ENCODE measurements at places on chromosomes 5 and 9. TPM values are rescaled to one million over a fixed set of nuclear protein-coding genes. Genes with fewer than 3 reads are reported as not detected.

DNA sequence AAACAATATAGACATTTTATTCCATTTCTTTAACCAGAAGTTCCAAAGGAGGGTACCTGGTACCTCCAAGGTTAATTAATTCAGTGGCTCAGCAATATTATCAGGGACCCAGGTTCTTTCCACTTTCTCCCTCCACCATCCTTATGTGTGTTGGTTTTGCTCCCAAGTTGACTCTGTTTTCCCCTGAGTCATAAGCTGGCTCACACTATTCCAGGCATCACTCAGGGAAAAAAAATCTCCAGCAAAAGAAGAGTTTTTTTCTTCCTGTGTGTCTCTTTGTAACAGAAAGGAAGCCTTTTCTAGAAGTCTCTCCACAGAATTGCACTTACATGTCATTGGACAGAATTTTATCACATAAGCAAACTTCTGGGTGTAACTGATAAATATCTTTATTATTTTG is 31.2 kb upstream of the GALNT10 start:
- no peaks in the 10 kb centered on the region for H3K36me3 ChIP-seq
- H3K27me3 ChIP-seq = no peaks in the 10 kb centered on the region

DNA sequence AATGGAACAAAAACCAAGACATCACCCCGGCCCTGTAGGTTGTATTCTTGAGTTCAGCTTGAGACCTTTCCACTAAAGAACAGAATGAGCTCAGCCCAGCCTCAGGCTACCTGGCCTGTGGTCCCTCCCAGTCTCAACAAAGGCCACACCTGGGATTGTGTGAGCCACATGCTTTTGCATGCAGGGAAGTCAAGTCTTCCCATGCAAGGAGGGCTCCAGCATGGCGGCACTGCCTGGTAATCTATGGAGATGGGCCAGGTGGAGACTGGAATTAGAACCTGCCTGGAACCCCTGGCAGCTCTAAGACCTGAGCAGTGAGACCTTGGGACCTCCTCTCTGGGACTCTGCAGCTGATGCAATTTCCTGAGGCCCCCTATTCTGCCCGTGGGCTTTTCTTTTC is 49.4 kb upstream of the OTULINL start:
- H3K4me3 ChIP-seq = no peak overlapping the region
- H3K27ac ChIP-seq = no peak overlapping the region
- H3K4me1 ChIP-seq = peaks cover 7% of the 10 kb centered on the region

DNA sequence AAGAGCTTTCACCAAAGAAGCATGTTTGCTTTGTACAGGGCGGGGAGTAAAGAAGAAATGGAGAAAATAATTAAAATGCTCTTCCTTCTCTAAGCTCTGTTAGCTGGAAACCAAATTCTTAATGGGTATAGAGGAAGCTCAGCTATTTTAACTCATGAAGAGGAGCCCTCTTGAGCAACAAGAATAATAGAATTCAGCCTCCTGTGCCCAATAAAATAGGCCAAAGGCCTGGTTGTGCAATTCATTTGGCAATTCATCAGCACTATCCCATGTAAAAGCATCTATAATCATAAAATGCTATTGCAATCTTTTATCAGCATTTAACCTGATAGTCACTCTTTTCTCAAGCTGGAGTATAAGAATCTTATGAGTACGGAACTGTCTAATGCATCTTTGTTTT is 133.6 kb upstream of the CDH6 start:
- H3K27ac ChIP-seq = no peak overlapping the region
- H3K4me3 ChIP-seq = no peak overlapping the region
- H3K4me1 ChIP-seq = no peaks in the 10 kb centered on the region
- no peak for DNase-seq
- no peaks in the 10 kb centered on the region for H3K36me3 ChIP-seq

Gene GFM2
- 49.0 TPM for total RNA-seq

DNA sequence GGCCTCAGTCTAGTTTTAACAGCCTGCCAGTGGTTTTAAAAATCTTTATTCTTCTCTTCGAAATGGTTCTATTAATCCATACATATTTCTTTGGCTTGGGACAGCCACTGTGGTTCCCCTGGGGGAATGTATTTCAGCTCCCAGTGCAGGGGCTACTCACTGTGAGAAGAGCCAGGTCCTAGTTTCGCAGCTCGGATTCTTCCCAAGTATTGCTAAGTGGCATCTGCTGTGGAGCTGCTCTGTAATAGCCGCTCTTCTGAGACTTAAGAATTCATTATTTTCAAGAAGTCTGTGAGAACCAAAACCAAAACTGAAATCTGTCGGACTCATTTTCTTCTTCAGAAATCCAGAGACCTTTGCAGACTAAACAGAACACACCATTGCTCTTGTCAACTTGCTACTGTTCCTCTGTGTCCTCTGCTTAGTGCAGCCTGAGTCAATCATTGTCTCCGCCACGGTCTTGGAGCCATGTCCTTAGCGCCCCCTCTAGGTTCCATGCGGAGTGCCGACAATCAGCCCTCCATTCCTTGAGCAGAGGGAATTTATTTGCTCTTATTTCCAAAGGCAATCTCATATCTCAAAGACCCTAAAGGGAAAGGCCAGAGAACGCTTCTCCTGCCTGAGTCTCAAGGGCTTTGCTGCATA is 478.2 kb downstream of the SPATA31D1 start:
- DNase-seq = peak; percentile 53
- H3K27ac ChIP-seq = no peak overlapping the region
- no peaks in the 10 kb centered on the region for H3K27me3 ChIP-seq
- no peaks in the 10 kb centered on the region for H3K36me3 ChIP-seq
- H3K4me1 ChIP-seq = no peaks in the 10 kb centered on the region
- H3K4me3 ChIP-seq = no peak overlapping the region

Gene PDE4D
- total RNA-seq = 24.7 TPM

- H3K4me1 ChIP-seq = no peaks in the 10 kb centered on the region
- no peaks in the 10 kb centered on the region for H3K36me3 ChIP-seq
- H3K27me3 ChIP-seq = no peaks in the 10 kb centered on the region
These were observed 54.9 kb upstream of the N4BP3 start for GRCh38 chr5:178058321-178059012.

Gene C5orf34
- 1.7 TPM for total RNA-seq

GRCh38 chr5:32522429-32523143 is 62.8 kb upstream of the SUB1 start:
- H3K36me3 ChIP-seq = no peaks in the 10 kb centered on the region
- no peaks in the 10 kb centered on the region for H3K4me1 ChIP-seq
- DNase-seq = no peak
- no peak overlapping the region for H3K27ac ChIP-seq
- H3K4me3 ChIP-seq = no peak overlapping the region
- no peaks in the 10 kb centered on the region for H3K27me3 ChIP-seq

DNA sequence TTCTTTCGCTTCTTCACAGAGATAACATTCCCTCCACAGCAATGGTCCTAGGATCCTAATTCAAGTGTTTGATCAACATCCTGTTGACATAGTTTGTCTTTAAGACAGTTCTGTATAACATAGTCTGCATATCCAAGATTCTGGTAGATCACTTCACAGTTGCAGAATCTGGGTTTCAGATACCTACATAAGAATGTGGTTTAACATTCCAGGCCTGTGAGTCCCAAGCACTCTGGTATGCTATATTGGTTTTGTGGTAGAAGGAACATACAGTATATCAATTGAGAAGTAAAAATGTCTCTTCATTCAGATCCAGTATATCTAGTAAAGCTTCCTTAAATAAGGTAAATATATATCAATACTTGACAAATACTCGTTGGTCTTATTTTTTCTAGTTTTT is 914.2 kb upstream of the CDH6 start:
- H3K4me1 ChIP-seq = no peaks in the 10 kb centered on the region
- no peak for DNase-seq
- no peaks in the 10 kb centered on the region for H3K27me3 ChIP-seq
- H3K27ac ChIP-seq = no peak overlapping the region

Gene SPAG8
- 4.7 TPM for total RNA-seq

DNA sequence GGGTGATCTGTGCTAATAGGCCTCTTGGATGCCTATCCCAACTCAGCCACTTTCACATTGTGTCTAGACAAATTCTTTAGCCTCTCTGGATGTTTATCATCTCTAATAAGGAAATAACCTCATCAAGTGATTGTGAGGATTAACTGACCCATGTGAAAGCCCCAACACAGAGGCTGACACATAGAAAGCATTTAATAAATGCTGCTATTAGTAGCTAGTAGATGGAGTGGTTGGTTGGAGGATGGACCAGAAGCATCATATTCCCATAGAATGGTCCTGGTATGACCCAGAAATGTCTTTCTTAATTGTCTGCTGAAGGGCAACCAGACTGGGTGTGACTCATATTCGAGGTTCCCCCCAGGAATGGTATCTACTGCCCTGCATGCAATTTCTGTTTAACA is 124.4 kb downstream of the PIK3R1 start:
- peaks cover 7% of the 10 kb centered on the region for H3K4me1 ChIP-seq
- H3K27ac ChIP-seq = no peak overlapping the region

- peaks cover 56% of the 10 kb centered on the region for H3K4me1 ChIP-seq
- no peak overlapping the region for H3K27ac ChIP-seq
- DNase-seq = no peak
- H3K27me3 ChIP-seq = no peaks in the 10 kb centered on the region
- H3K4me3 ChIP-seq = no peak overlapping the region
These were observed 26.6 kb downstream of the MYO10 start for GRCh38 chr5:16909464-16909863.

DNA sequence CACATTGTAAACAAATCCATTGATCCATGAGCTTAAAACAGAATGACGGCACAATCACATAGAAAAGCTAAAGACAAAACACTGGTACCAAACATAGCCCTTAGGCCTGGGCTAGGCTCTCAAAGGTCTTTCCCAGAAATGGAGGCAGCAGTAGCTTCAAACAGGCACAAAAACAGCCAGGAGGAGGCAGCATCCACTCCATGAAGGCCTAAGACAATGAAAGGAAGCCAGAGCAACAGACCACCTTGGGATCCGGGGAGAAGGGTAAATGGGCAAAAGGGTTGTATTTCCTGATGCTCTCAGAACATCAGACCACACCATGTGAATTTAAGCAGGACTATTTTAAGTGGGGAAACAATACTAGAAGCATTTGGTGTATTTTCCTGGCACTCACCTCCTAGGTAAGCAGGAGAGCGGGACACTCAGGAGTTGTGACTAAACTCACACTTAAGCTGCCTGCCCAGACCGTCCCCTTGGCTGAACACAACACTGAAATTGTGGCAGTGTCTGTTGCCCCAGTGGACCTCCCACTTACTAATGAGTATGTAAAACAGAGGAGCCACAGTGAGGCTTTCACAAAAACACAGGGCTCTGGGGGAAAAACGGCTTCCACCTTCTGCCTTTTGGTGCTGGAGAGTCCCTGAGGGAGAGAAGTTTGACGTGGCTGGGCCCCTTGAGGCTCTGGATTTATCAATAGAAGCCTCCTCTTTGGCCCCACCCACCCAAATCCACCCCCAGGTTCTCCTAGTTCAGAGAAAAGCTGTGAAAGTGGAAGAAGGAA is 11.9 kb downstream of the GNPDA1 start:
- peak; percentile 10 for DNase-seq
- H3K27ac ChIP-seq = peak overlapping the region; percentile 57
- no peaks in the 10 kb centered on the region for H3K27me3 ChIP-seq
- H3K4me1 ChIP-seq = peaks cover 11% of the 10 kb centered on the region
- H3K36me3 ChIP-seq = peaks cover 20% of the 10 kb centered on the region

GRCh38 chr5:94847019-94847418 is 228.6 kb downstream of the SLF1 start:
- H3K27ac ChIP-seq = no peak overlapping the region
- no peak overlapping the region for H3K4me3 ChIP-seq
- DNase-seq = no peak

DNA sequence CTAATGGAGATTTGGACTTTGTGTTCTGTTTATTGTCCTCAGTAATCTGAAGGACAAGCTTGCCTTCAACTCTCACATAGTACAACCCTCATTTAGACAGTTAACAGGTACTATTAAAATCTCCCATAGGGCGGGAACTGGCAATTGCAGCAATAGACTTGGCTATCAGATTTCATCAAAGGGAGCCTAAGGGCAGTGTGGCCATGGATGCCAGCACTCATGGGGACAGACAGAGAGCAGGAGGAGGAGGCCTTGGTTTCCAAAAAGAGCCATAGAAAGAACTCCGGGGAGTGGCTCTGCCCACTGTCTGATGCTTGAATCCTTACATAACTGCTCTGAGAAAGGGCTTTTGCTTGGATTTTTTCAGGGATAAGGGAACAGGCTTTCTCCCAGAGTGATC is 6.8 kb downstream of the SLC36A1 start:
- no peaks in the 10 kb centered on the region for H3K4me1 ChIP-seq
- no peak overlapping the region for H3K27ac ChIP-seq
- no peaks in the 10 kb centered on the region for H3K27me3 ChIP-seq
- no peaks in the 10 kb centered on the region for H3K36me3 ChIP-seq
- no peak for DNase-seq

GRCh38 chr5:118956727-118957126 is 31.6 kb downstream of the DTWD2 start:
- H3K27me3 ChIP-seq = no peaks in the 10 kb centered on the region
- DNase-seq = no peak
- no peak overlapping the region for H3K27ac ChIP-seq
- no peaks in the 10 kb centered on the region for H3K4me1 ChIP-seq
- H3K4me3 ChIP-seq = no peak overlapping the region
- H3K36me3 ChIP-seq = no peaks in the 10 kb centered on the region

- no peak overlapping the region for H3K4me3 ChIP-seq
- no peak overlapping the region for H3K27ac ChIP-seq
- DNase-seq = no peak
- no peaks in the 10 kb centered on the region for H3K4me1 ChIP-seq
These were observed 28.6 kb upstream of the C5orf58 start for GRCh38 chr5:170204202-170204601.

- no peaks in the 10 kb centered on the region for H3K36me3 ChIP-seq
- no peaks in the 10 kb centered on the region for H3K27me3 ChIP-seq
- no peak overlapping the region for H3K4me3 ChIP-seq
- H3K4me1 ChIP-seq = peaks cover 6% of the 10 kb centered on the region
- DNase-seq = no peak
These were observed 21.8 kb downstream of the FYB1 start for GRCh38 chr5:39197556-39197955.

DNA sequence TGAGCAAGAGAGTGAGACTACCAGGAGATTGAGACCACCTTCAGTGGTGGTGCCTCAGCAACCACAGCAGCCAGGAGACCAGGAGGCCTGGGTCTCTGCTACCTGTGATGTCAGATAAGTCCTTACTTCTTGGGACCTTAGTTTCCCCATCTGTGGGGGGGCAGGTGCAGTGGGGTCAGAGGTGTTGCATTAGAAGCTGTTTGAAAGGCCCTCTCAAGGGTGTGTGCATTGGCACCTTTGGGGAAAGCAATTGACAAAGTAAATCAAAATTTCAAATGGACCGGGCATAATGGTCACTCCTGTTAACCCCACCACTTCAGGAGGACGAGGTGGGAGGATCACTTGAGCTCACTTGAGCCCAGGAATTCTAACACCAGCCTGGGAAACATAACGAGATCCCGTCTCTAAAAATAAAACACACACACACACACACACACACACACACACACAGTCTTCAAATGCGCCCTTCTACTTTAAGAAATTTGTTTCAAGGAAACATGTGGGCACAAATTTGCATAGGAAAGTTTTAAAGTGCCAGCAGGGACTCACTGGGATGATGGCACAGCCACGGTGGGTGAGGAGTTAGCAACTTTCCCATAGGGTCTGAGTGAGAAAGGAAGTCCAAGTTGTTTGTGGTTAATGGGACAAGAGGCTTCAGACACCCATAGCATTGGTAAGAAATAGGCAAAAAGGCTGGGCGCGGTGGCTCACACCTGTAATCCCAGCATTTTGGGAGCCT is 1.3 kb upstream of the AK1 start:
- no peaks in the 10 kb centered on the region for H3K27me3 ChIP-seq
- peaks cover 39% of the 10 kb centered on the region for H3K4me1 ChIP-seq
- no peak overlapping the region for H3K4me3 ChIP-seq
- no peak overlapping the region for H3K27ac ChIP-seq
- H3K36me3 ChIP-seq = no peaks in the 10 kb centered on the region
